Sigmoid colon (tissue), 7 donors: ENCODE measurements at places on chromosomes 16 and 17. TPM values are rescaled to one million over a fixed set of nuclear protein-coding genes. Genes with fewer than 3 reads are reported as not detected.
A peak's percentile ranks its signal among the peaks of the same experiment; 100 is the strongest.

MT1H gene
- not detected for total RNA-seq

MRPL28 gene
- 70.4 TPM for total RNA-seq

KRTAP16-1 gene
- not detected for total RNA-seq

LRRC37A gene
- total RNA-seq, result 1.2 TPM

PPY gene
- not detected for total RNA-seq

SLC38A8 gene
- total RNA-seq, result not detected

CHRNE gene
- total RNA-seq, result 0.54 TPM

ZNF19 gene
- total RNA-seq, result 7.4 TPM

DNA sequence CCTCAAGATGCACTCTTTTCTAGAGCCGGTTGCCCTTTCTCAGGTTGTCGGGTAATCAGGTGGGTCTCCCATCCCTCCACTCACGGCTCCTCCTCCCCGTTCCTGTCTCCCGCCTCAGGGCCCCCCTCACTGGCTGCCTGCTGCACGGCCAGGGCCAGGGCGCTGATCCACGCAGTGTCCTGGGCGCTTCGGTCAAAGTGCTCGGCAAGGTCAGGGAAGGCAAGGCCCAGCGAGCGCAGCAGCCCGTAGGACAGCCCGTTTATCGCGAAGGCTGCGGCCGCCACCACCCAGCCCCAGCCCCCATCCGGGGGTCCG, 753 bp downstream of the SLC16A11 start:
- H3K4me1 ChIP-seq, result peaks cover 34% of the 10 kb centered on the region
- H3K36me3 ChIP-seq, result no peaks in the 10 kb centered on the region
- H3K27ac ChIP-seq, result no peak overlapping the region
- H3K27me3 ChIP-seq, result peaks cover 15% of the 10 kb centered on the region
- DNase-seq, result no peak

- peaks cover 41% of the 10 kb centered on the region for H3K4me1 ChIP-seq
- no peaks in the 10 kb centered on the region for H3K27me3 ChIP-seq
- H3K4me3 ChIP-seq, result no peak overlapping the region
- no peak for DNase-seq
- no peaks in the 10 kb centered on the region for H3K36me3 ChIP-seq
Measured at GRCh38 chr17:12041312-12041711, 20.6 kb downstream of the MAP2K4 start.

DNA sequence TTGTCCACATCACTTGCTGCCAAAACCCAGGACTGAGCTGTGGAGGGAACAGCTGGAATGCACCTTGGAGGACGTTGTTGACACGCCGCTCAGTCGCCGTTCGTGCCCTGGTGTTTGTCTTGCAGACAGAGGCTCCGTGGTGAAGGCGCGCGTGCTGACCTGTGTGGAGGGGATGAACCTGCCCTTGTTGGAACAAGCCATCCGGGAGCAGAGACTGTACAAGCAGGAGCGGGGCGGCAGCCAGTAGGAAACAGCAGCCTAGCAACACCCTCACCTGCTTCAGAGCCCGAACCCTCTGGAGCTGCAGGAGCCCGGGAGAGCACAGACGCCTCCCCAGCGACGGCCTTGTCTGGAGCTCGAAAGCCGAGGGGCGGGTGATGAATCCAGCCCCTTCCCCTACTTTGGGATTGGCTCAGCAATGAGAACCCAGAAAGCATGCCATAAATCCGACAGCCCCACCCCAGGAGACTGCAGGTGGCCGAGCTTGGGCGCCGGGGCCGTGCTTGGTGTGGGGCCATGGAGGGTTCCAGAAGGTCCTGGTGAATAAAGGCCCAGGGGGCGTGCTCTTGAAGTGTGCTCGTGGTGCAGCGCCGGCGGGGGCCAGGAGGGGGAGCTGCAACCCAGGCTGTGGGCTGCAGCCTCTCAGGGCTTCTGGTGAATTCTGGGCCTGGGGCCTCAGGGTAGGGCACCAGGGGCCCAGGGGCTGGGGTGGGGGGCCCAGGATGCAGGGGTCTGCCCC, 470 bp upstream of the CDK3 start:
- H3K27me3 ChIP-seq, result no peaks in the 10 kb centered on the region
- DNase-seq, result no peak
- H3K4me1 ChIP-seq, result peaks cover 8% of the 10 kb centered on the region
- H3K4me3 ChIP-seq, result no peak overlapping the region
- peaks cover 8% of the 10 kb centered on the region for H3K36me3 ChIP-seq

- no peak overlapping the region for H3K27ac ChIP-seq
- no peak for DNase-seq
- no peaks in the 10 kb centered on the region for H3K27me3 ChIP-seq
- no peaks in the 10 kb centered on the region for H3K36me3 ChIP-seq
Measured at GRCh38 chr16:55379876-55380390, 55.9 kb downstream of the IRX6 start.

GRCh38 chr17:36937959-36938565, 787 bp downstream of the LHX1 start:
- H3K4me1 ChIP-seq, result peaks cover 70% of the 10 kb centered on the region
- H3K4me3 ChIP-seq, result no peak overlapping the region
- DNase-seq, result no peak
- no peaks in the 10 kb centered on the region for H3K36me3 ChIP-seq
- no peak overlapping the region for H3K27ac ChIP-seq

- no peaks in the 10 kb centered on the region for H3K27me3 ChIP-seq
- no peak overlapping the region for H3K4me3 ChIP-seq
- H3K4me1 ChIP-seq, result no peaks in the 10 kb centered on the region
- no peak for DNase-seq
Measured at GRCh38 chr16:10847176-10847575, 28.6 kb upstream of the TVP23A start.

DNA sequence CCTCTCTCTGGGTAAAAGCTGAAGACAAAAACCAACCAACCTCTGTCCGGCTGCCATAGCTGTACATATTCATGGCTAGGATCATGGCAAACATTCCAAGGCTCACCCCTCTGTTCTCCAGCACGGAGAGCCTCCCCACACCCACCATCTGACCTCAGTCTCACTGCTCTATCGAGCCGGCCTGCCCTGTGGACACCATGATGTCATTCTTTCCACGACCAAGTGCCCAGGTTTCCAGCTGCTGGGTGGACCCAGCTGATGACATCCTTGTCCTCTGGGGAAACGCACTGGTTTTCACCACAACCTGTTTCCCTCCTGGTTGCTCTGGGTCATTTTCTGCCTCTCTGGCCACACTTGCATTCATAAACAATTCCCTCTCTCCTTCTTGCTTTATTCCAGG, 67.7 kb downstream of the NDEL1 start:
- H3K27me3 ChIP-seq, result no peaks in the 10 kb centered on the region
- H3K36me3 ChIP-seq, result peaks cover 32% of the 10 kb centered on the region
- no peak overlapping the region for H3K27ac ChIP-seq
- DNase-seq, result no peak
- peaks cover 4% of the 10 kb centered on the region for H3K4me1 ChIP-seq

- no peaks in the 10 kb centered on the region for H3K36me3 ChIP-seq
- no peak for DNase-seq
- H3K4me3 ChIP-seq, result no peak overlapping the region
- H3K27ac ChIP-seq, result no peak overlapping the region
- H3K4me1 ChIP-seq, result no peaks in the 10 kb centered on the region
Measured at GRCh38 chr16:54366943-54367342, 80.4 kb upstream of the IRX3 start.

DNA sequence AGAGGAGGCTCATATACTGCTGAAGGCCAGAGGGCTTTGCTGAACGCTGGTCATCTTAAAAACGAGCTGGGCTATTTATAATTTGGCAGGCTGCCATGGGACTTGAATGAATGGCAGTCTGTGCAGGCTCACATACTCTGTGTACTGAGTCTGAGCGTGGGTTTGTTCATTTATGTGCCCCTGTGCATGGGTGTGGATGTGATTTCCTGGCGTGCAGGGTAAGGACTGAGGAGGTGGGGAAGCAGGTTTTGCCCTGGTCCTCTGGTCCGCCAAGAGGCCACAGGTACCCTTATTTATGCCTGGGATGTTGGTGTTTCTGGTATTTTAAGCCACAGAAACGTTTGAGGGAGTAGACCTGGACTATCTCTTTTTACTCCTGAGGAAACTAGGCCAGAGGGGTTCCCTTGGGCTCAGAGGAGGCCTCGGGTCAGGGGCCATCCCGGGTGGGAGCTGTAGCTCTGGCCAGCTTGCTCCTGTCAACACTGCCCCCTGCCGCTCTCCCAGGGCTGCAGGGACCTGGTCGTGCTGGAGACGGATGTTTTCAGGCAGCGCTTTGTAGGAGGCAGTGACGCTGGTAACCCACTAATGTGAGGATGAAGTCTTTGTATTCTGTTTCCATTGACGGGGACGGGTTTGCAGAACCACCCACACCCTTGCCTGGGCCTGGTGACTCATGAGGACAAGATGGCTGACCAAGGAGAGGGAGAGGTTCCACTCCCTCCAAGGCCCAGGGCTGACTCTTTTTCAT, 184.4 kb downstream of the MSI2 start:
- peaks cover 20% of the 10 kb centered on the region for H3K4me1 ChIP-seq
- no peaks in the 10 kb centered on the region for H3K36me3 ChIP-seq
- no peak overlapping the region for H3K4me3 ChIP-seq
- DNase-seq, result peak; percentile 78
- no peaks in the 10 kb centered on the region for H3K27me3 ChIP-seq

DNA sequence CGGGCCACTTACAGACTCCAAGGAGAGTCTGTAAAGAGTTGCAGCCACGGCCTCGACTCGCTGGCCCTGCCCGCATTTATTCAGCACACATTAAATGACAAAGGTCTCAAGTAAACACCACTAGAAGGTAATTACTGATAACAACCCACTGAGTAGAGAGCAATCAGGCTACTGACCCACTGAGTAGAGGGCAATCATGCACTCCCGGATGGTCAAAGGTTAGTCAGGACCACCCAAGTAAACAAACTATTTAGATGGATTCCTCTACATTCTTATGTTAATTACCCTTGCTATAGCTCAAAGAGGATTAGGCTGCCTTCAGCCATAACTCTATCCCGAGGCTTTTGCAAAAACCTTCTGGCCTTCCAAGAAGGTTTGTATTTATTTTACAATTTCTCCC, 30.7 kb upstream of the ZNF267 start:
- H3K4me3 ChIP-seq, result no peak overlapping the region
- no peaks in the 10 kb centered on the region for H3K4me1 ChIP-seq
- H3K27me3 ChIP-seq, result no peaks in the 10 kb centered on the region

- H3K27me3 ChIP-seq, result no peaks in the 10 kb centered on the region
- peaks cover 69% of the 10 kb centered on the region for H3K4me1 ChIP-seq
- H3K27ac ChIP-seq, result peak overlapping the region; percentile 83
- no peak for DNase-seq
- H3K36me3 ChIP-seq, result peaks cover 12% of the 10 kb centered on the region
Measured at GRCh38 chr16:57801098-57801808, 1.0 kb downstream of the KIFC3 start.

DNA sequence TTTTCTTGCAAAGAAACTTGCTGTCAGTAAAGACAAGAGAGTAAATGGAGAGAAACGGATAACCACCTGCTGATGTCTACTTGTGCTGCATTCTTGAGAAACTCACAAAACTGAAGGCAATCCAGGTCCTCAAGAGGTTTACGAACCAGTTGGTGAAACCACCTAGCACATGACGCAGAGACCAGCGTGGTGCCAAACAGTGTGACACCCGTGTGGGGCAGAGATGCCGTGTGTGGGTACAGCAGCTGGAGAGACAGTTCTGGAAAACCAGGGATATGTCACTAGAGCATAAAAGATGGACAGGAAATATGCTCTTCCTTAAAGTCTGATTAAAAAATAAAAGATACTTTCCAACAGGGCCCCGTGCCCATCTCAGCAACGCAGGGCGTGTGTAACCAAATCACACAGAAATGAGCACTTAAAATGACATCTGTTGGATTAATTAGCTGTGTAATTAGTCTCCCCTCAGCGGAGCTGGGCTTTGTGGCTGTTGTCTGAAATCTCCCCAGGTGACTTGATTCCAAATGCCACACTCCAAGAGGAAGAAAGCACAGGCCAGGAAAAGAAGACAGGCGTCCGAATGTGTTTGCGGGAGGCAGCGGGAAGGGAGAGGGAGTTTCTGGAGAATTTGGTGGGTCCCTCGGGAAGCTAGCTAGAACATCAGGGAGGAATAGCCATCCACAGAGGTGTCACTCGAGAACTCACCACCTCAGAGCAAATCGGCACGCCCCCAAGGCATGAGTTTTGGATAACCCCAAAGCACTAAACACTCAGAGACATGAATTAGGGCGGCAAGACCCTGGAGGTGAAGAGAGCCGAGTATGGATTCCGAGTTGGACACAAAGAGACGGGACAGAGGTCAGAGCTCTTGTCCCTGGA, 109.8 kb downstream of the ZFHX3 start:
- no peak overlapping the region for H3K4me3 ChIP-seq
- peak; percentile 68 for DNase-seq
- H3K36me3 ChIP-seq, result no peaks in the 10 kb centered on the region
- no peaks in the 10 kb centered on the region for H3K27me3 ChIP-seq

GRCh38 chr16:14364386-14365199, 265.5 kb downstream of the PARN start:
- H3K27ac ChIP-seq, result no peak overlapping the region
- H3K4me1 ChIP-seq, result no peaks in the 10 kb centered on the region
- no peaks in the 10 kb centered on the region for H3K27me3 ChIP-seq
- no peak for DNase-seq

- H3K27me3 ChIP-seq, result no peaks in the 10 kb centered on the region
- peaks cover 12% of the 10 kb centered on the region for H3K4me1 ChIP-seq
- no peak overlapping the region for H3K4me3 ChIP-seq
- H3K27ac ChIP-seq, result peak overlapping the region; percentile 53
- H3K36me3 ChIP-seq, result no peaks in the 10 kb centered on the region
Measured at GRCh38 chr16:53043428-53043831, 9.3 kb downstream of the CHD9NB start.

GRCh38 chr17:69757688-69758430, 317.2 kb upstream of the KCNJ16 start:
- H3K4me1 ChIP-seq, result peaks cover 13% of the 10 kb centered on the region
- no peak for DNase-seq
- no peaks in the 10 kb centered on the region for H3K36me3 ChIP-seq
- H3K27ac ChIP-seq, result no peak overlapping the region

GRCh38 chr17:73430165-73430680, 118.4 kb upstream of the CDC42EP4 start:
- H3K27ac ChIP-seq, result no peak overlapping the region
- peaks cover 16% of the 10 kb centered on the region for H3K4me1 ChIP-seq
- H3K4me3 ChIP-seq, result no peak overlapping the region
- no peaks in the 10 kb centered on the region for H3K36me3 ChIP-seq
- no peaks in the 10 kb centered on the region for H3K27me3 ChIP-seq

GRCh38 chr16:24174957-24175356, 81.2 kb upstream of the CACNG3 start:
- no peak overlapping the region for H3K4me3 ChIP-seq
- no peaks in the 10 kb centered on the region for H3K4me1 ChIP-seq
- no peaks in the 10 kb centered on the region for H3K27me3 ChIP-seq
- H3K27ac ChIP-seq, result no peak overlapping the region
